ENCODE measurements at places on chromosomes 4 and X.

- no peak for DNase-seq
Observed at GRCh38 chr4:15547392-15547791, 77.7 kb downstream of the CC2D2A start.

DNA sequence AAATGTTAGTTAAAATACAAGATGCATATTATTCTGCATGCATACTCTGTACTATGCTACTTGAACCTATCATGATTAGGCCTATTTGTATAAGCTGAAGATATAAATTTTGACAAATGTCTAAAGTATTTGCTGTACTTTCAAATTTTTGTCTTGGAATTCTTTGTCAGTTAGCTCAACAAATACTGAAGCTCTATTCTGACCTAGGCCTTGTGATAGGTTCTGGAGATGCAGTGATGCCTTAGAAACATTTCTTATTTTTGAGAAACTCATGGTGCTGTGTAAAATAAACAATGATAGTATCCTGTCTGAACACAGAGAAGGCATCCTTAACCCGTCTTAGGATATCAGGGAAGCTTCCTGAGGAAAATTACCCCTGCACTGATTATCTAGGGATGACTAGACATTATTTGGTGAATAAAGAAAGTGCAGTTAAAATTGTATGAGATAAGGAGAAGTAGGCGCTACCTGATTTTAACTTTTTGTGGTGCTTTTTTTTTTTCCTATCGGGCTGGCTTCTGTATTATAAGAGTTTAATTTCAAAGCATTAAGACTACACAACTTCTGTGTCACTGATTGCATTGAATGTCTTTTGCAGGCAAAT lies 43.4 kb downstream of the MOB1B start:
- DNase-seq: no peak

DNA sequence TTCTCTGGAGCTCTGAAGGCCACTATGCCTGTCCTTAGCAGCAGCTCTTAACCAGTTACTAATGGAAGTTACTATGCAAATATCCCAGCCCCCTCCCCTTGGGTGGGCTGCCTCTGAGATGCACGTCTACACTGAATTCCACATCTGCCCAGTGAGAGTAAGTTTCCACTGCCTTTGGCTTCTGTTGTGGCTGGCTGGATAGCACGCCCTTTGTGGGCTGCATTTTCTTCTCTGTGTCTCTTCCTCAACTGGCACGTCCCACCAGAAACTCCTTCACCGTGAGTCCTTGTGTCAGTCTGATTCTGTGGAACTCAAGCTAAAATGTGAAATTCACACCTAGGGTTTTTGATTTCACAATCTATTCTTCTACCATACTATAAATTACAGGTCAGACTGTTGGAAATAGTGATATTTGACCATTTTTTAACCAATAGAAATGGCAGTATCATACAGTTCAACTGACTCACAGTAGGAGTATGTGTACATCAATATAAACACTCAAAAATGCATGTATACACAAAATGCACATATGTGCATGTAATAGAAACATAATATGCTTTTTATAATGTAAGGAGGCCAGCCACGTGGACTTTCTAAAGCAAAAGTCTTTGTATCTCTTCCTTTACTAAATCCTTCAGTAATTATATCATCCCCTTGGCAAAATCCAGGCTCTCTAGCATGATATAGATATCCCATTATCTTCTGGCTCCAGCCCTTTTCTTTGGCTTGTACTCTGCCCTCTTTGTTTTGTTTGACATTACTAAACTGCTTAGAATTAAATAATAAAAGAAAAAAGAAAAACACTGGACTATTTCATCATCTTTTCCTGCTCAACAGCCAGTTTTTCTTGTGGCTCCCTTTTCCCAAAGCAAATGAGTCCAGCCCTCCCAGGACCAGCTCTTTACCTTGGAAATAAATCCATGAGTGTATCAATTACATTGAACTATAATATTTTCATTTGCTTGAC lies 33.2 kb upstream of the LDB2 start:
- DNase-seq: no peak

DNA sequence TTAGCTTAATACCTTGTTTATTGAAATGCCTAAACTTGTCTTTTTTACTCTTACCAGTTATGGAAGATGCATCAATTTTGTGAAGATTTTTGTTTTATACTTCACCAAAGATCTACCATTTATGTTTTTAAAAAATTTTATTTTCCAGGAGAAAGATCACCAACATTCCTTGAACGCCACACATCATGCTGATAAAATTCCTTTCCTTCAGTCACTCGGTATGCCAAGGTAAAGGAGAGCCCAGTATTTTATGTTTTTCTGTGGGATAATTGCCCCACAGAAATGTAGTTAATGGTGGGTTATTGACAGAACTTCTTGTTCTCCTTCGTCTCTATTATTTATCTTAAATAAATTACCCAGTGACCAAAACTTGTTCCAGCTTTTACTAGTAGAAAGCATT lies 217.0 kb downstream of the GC start:
- DNase-seq: no peak

DNA sequence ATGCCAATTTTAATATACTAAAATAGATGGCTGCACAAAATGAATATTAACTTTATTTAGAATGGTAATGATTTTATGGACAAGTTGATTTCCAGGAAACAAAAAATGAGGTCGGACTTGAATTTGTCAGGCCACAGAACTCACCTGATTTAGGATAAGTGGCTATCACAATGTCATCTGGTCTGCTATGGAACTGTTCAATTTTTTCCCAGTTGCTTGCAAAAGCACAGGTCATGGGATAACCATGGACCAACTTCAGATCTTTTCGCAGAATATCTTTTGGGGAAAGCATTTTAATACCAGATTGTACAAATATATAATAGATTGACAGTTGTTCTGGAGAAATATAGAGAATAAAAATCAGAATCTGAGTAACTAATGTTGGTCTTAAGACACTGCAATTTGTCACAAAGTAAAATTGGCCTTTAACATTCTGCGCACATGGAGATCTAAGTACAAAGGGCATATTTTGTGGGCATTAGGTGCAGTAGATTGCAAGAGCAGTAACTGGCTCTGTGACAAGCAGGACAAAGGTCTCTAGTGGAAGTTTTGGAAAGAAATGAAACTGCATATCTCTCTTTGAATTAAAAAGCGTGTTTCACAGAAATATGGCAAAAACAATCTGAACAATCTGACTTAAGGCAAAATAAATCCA lies 5.4 kb downstream of the SULT1B1 start:
- DNase-seq: no peak

DNA sequence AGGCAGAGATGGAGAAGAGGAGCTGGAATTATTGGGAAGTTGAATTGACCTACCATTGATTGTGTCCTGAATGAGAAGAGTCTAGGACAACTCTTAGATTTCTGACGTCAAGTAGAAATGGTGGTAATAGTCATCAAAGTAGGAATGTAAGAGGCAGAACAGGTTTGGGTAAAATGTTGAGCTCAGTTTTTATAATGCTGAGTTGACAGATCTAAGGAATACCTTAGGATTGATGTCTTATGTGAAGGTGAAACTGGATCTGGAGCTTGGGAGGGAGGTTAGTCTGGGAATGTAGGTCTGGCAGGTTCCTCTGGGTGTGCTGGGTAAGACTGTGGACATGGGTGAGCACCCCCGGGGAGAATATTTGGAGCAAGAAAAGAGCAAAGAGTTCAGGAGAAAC lies 31.9 kb downstream of the JADE1 start:
- no peak for DNase-seq
